ENCODE measurements at places on chromosomes 12 and 14. TPM values are rescaled to one million over a fixed set of nuclear protein-coding genes. Genes with fewer than 3 reads are reported as not detected.

DNA sequence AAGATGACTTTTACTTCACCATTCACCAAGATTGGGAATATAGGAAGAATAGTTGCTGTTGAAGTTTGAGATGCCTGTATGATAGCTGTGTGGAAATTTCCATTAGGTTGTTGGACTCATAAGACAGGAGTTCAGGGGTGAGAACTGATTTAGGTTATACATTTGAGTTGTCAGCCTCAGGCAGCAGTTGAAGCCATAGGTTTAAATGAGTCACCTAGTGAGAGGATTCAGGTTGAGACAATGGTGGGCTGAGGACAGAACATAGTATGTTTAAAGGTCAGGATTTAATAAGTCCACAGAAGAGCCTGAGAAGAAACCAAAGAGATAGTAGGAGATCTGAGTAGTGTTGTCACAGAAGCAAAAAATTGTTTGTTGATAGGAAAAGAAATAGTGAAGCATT lies 63.6 kb upstream of the MON2 start:
- no peak for DNase-seq

RPL6 gene
- polyA plus RNA-seq, result 3,322 TPM

GRCh38 chr14:44448951-44449358 lies 58.1 kb downstream of the FSCB start:
- no peak for DNase-seq

DNA sequence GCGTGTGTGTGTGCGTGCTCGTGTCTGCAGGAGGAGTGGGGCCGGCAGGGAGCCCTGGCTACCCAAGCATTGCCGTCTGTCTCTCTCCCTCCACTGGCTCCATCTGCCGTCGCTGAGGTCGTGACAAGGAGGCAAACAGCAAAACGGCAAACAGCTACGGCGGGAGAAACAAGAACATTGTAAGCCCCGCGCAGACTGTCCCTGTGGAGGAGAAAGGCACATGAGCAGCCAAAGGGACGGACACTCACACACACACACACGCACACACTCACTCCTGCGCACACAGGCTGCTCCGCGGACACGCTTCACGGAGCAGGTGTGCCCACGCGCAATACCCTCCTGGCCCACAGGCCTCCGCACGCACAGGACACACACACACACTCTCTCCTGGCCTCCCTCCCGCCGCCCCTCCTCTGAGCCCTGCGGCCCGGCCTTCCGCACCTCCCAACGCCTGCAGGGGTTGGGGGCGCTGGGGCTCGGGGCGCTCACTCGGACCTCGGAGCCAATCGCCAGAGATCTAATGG lies 905 bp downstream of the CISTR start:
- DNase-seq, result no peak

PMCH gene
- 0.39 TPM for polyA plus RNA-seq

DNA sequence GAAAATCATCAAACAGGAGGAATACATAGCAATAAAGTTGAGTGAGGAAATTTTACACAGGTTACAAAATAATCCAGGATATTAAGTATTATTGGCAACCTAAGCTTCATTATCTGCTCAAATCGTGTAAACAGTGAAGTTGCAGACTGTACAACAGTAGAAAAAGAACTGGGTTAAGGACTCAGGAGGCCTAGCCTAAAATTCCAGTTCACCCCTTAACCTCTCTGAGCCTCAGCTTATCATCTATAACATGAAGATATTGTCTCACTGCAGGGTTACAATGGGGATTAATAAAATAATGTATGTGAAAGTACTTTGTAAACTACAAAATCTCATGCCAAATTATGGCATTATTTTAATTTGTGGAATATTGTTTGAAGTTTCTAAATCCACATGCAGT lies 26.0 kb downstream of the DDHD1 start:
- no peak for DNase-seq

GRCh38 chr12:9761419-9761781 lies 699 bp upstream of the CD69 start:
- no peak for DNase-seq

GRCh38 chr12:81333812-81334211 lies 255.9 kb downstream of the ACSS3 start:
- no peak for DNase-seq
